Glomerular endothelial cell (primary cell): ENCODE measurements at places on chromosomes 12 and 14. TPM values are rescaled to one million over a fixed set of nuclear protein-coding genes. Genes with fewer than 3 reads are reported as not detected.

The P3H3 gene
- 53.8 and 87.9 TPM in 2 replicates for total RNA-seq

DNA sequence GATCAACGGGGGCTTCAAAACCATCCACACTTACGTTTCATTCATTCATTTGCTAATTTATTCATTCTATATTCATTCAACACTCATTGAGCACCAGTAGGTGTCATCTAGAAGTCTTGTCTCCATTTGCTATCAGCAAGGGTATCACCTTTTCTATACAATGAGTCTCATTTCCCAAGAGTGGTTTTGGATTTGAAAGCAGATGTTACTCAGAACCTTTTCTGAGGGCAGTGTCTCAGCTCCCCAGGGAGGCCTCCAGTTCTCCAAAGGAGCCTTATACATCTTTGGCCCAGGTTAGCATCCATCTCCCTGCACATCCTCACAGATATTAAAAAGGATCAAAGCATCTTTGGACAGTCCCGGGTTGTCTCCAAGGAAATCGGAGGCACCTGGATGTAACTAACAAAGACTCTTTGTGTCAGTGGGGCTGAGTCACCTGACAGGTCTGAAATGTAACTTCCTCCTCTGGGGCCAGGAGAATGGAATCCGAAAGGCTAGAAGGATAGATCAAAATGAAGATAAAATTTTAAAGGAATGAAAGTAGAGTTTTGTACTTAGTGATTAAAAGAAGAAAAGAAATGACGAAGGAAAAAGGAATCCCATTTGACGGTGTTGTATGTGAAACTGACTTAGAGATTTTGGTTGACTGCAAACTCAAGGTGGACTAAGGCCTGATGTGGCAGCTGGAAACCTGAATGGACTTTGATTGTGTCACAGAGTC is 103.0 kb downstream of the VCPKMT start:
- DNase-seq, result no peak

- no peak for DNase-seq
Measured at GRCh38 chr14:20799892-20800544, 2.6 kb downstream of the RNASE1 start.

DNA sequence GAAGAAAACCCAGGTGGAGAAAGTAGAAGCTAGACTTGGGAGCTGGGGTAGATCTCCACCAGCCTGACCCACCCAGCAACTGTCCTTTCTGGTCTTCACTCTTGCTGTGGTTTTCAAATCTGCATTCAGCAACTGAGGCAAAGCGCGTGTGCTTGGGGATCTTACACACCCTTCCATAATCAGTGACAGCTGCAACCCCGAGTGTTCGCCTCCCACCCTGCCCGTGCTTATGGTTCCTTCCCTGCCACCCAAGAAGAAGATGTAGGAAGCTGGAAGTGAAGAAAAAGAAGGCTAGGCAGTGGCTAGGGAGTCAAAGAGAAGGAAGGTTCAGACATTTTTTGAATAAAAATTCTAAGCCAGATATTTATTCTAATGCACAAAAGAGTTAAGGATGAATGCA is 162.6 kb upstream of the CCND2 start:
- no peak for DNase-seq

DNA sequence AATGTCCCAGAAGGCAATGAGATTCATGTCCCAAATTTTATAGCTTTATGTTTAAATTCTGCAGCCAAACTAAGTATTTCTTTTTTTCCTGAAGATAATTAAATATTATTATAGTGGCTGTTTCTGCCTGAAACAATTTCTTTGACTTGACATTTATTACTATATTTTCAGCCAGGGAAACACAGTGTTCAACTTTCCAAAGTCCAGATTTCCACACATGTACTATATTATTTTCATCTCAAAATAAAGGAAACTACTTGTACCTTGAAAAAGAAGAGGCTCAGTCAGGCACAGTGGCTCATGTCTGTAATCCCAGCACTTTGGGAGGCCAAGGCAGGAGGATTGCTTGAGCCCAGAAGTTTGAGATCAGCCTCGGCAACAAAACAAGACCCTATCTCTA is 77.8 kb upstream of the BTG1 start:
- DNase-seq, result no peak

The OASL gene
- 0.39 and 2.4 TPM in 2 replicates for total RNA-seq

GRCh38 chr12:120361506-120362208 is 7.3 kb downstream of the MSI1 start:
- no peak for DNase-seq

DNA sequence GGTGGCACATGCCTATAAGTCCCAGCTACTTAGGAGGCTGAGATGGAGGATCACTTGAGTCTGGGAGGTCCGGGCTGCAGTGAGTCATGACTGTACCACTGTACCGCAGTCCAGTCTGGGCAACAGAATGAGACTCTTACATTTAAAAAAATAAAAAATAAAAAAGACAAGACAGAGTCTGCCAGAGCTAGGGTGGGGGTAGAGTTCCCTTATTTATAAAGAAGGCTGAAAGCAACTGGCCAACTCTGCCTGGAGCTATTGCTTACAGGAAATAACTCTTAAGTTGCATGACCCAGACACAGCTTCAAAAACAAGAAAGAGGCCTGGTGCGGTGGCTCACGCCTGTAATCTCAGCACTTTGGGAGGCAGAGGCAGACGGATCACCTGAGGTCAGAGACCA is 31.5 kb downstream of the NUMB start:
- no peak for DNase-seq

The KRR1 gene
- 27.0 and 31.0 TPM in 2 replicates for total RNA-seq

- no peak for DNase-seq
Measured at GRCh38 chr14:101035466-101036225, 132.1 kb upstream of the RTL1 start.

DNA sequence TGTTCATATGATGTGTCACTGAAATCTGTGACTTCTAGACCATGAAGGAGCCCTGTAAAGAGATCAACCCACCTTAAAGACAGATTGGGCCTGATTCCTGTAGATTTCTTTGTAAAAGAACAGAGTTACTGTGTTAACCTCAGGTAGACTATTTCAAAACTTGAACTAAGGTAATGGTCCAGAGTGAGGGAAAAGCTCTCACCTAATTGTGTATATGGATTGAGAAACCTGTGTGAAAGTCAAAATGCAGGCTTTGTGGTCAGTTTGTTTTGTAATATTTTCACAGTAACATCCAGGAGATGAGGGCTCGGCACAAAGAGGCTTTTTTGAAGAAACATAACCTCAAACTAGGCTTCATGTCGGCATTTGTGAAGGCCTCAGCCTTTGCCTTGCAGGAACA is 16.4 kb downstream of the DLST start:
- DNase-seq, result no peak
